Activated T-helper 2 cell treated with anti-CD3 and anti-CD28 coated beads, Interferon-gamma antibody, Interleukin-2, Interleukin-4, amounts not matched to agents 10 μg/mL and 5 μg/mL and 100 μg/mL, durations not matched to agents 14 hours and 24 hours and 36 hours (primary cell): ENCODE measurements at places on chromosomes 12 and 14.

GRCh38 chr14:61229981-61230380 lies 51.2 kb downstream of the TMEM30B start:
- H3K27me3 ChIP-seq = peaks cover 9% of the 10 kb centered on the region
- no peak overlapping the region for H3K27ac ChIP-seq
- no peaks in the 10 kb centered on the region for H3K36me3 ChIP-seq

DNA sequence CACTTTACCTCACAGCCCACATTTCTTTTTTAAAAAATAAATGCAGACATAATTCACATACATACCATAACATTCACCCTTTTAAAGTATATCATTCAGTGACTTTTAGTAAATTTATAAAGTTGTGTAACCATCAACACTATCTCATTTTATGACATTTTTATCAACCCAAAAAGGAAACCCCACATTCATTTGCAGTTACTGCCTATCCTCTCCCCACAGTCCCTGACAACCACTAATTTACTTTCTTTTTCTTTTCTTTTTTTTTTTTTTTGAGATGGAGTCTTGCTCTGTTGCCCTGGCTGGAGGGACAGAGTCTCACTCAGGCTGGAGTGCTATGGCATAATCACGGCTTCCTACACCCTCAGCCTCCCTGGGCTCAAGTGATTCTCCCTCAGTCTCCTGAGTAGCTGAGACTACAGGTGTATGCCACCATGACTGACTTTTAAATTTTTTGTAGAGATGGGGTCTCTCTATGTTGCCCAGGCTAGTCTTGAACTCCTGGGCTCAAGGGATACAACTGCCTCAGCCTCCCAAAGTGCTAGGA lies 1.5 kb upstream of the EP400 start:
- H3K4me3 ChIP-seq = peak overlapping the region; percentile 24
- peak overlapping the region; percentile 85 for H3K27ac ChIP-seq
- H3K27me3 ChIP-seq = no peaks in the 10 kb centered on the region
- peaks cover 19% of the 10 kb centered on the region for H3K36me3 ChIP-seq
- DNase-seq = no peak

DNA sequence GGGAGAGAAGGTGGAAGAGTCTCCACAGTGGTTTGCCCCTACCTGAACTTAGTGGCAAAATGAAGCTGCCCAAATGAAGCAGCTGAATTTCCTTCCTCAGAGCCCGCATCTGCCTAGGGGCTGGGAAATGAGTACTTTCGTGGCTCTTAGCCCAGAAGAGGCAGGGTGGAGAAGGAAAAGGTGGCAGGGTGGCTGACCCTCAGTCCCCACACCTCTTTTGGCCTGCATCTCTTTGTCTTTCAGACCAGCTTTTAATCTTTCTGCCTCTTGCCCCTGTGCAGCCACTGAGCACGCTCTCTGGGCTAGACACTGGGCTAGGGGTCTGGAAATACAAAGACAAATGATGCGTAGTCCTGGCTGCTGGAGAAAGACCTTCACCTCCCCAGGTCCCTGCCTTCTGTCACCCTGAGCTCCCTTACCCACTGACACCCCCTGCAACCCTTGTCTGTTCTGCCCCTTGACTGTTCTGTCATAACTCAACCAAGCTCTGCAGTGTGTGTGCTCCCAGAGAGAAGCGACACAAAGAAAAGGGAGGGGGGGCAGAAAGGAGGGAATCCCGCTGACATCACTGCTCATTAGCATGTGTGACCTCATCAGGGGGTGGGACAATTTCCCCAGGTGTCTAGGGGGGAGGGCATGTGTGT lies 371 bp upstream of the REM2 start:
- peaks cover 15% of the 10 kb centered on the region for H3K36me3 ChIP-seq
- H3K27ac ChIP-seq = no peak overlapping the region
- H3K4me1 ChIP-seq = peaks cover 15% of the 10 kb centered on the region

GRCh38 chr12:81627336-81628189 lies 131.6 kb downstream of the PPFIA2 start:
- DNase-seq = no peak
- no peaks in the 10 kb centered on the region for H3K4me1 ChIP-seq
- no peaks in the 10 kb centered on the region for H3K36me3 ChIP-seq
- no peak overlapping the region for H3K4me3 ChIP-seq
- no peak overlapping the region for H3K27ac ChIP-seq
- H3K27me3 ChIP-seq = no peaks in the 10 kb centered on the region

DNA sequence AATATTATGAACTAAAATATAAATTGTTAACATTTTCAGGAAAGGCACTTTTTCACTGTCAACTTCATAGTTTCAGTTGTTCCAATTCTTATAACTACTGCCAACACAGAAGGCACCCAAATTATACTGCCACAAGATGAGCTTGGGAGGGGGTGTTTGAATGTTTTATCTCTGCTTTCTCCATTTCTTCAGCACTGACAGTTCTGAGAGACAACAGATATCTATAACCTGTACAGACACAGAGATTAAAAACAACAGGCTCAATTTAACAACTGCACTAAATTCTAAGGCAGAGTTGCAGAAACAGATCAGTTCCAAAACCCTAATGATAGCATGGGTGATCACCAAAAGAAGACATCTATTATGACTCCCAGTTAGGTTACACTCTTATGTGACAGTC lies 12.8 kb downstream of the SCAF11 start:
- no peak for DNase-seq
- peaks cover 54% of the 10 kb centered on the region for H3K36me3 ChIP-seq
- H3K27me3 ChIP-seq = no peaks in the 10 kb centered on the region
- no peak overlapping the region for H3K27ac ChIP-seq

DNA sequence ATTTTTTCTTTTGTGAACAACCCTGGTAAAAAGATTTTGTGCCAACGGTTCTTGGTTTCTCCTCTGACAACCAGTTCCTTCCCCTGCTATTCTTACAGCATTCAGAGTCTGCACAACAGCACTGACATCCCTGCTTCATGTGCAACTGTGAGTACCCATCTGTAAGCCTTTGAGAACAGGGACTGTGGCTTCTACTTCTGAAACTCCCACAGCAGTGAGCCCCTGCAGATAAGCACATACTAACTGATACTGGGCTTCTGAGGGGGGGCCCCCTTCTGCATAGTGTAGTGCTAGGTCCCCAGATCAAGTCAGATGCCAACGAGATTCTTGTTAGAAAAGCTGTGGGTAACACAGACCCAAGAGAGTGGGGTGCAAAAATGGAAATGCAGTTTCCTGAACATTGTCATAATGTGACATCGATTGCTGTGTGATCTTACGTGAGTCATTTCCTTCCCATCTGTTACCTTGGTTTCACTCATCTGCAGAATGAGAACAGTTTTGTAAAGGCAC lies 11.1 kb upstream of the NINJ2 start:
- DNase-seq = peak; percentile 74
- peaks cover 65% of the 10 kb centered on the region for H3K4me1 ChIP-seq
- no peaks in the 10 kb centered on the region for H3K27me3 ChIP-seq
- H3K36me3 ChIP-seq = no peaks in the 10 kb centered on the region

- no peak for DNase-seq
- H3K27me3 ChIP-seq = no peaks in the 10 kb centered on the region
- H3K4me1 ChIP-seq = peaks cover 63% of the 10 kb centered on the region
These were observed 32.4 kb downstream of the CCDC88C start for GRCh38 chr14:91385224-91385623.

- no peak for DNase-seq
- no peak overlapping the region for H3K27ac ChIP-seq
- H3K4me1 ChIP-seq = peaks cover 9% of the 10 kb centered on the region
- H3K4me3 ChIP-seq = no peak overlapping the region
These were observed 10.3 kb downstream of the CLMN start for GRCh38 chr14:95309261-95310051.

- H3K36me3 ChIP-seq = no peaks in the 10 kb centered on the region
- no peak overlapping the region for H3K27ac ChIP-seq
- H3K4me1 ChIP-seq = peaks cover 10% of the 10 kb centered on the region
- no peak for DNase-seq
- no peak overlapping the region for H3K4me3 ChIP-seq
These were observed 688 bp downstream of the C12orf71 start for GRCh38 chr12:27081668-27082111.

- no peak overlapping the region for H3K27ac ChIP-seq
- H3K27me3 ChIP-seq = peaks cover 55% of the 10 kb centered on the region
- no peak overlapping the region for H3K4me3 ChIP-seq
- no peak for DNase-seq
- no peaks in the 10 kb centered on the region for H3K36me3 ChIP-seq
These were observed 18.9 kb upstream of the ANKRD33 start for GRCh38 chr12:51868821-51869495.

DNA sequence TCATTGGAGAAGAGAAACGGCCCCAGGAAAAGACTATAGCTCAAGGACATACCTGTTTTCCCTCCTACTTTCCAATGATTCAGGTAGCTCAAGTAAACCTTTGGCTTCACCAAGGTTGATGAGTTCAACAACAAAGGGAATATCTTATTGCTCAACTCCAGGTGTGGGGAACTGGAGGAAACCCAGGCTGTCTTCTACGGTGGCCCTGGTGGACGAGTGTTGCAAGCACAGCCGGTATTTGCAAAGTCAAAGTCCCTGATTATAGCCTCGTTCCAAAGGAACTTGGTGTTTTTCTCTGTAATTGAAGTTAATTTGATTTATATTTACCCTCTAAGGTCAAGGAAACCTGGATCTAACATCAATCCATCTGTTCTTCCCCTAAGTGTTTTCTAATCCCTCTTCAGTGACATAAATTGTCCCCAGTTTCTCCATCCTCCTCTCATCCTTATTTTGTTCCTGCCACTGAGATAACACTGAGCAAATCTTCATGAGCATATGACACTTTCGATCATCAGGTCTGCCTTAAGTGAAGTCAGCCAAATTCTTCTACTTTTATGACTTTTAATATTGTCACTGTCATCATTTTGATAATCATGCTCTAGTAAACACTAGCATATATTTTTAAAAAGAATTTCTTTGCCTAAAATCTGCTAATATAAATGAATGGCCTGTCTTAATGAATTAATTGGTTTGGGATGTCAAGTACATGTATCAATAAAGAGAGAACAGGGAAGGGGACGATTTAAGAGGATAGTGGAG lies 174.6 kb upstream of the TBX3 start:
- no peak overlapping the region for H3K27ac ChIP-seq
- H3K27me3 ChIP-seq = no peaks in the 10 kb centered on the region
- no peaks in the 10 kb centered on the region for H3K36me3 ChIP-seq
- DNase-seq = no peak

GRCh38 chr12:41365653-41366171 lies 177.6 kb downstream of the PDZRN4 start:
- H3K27ac ChIP-seq = no peak overlapping the region
- no peak overlapping the region for H3K4me3 ChIP-seq
